Kidney tubule cell (primary cell): ENCODE measurements at places on chromosomes 1 and 21.

DNA sequence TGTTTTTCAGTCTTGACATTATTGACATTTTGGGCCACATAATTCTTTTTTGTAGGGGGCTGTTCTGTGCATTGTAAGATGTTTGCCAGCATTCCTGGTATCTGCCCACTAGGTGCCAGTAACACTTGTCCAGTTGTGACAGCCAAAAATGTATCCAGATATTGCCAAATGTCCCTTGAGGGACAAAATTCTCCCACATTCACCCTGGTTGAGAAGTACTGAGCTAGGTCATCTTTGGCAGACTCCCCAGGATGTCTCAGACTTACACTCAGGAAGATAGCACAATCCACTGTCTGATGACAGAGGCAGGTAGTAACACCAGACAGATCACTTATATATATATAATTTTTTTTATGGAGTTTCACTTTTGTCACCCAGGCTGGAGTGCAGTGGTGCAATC lies 5.9 kb downstream of the CD48 start:
- DNase-seq = no peak

GRCh38 chr1:206049293-206049692 lies 3.7 kb upstream of the RHEX start:
- DNase-seq = no peak

GRCh38 chr21:33518899-33519298 lies 23.0 kb downstream of the GART start:
- no peak for DNase-seq

GRCh38 chr21:23624281-23624680 lies 1983.0 kb downstream of the MRPL39 start:
- DNase-seq = no peak

GRCh38 chr1:67771749-67772148 lies 61.5 kb downstream of the GNG12 start:
- no peak for DNase-seq

DNA sequence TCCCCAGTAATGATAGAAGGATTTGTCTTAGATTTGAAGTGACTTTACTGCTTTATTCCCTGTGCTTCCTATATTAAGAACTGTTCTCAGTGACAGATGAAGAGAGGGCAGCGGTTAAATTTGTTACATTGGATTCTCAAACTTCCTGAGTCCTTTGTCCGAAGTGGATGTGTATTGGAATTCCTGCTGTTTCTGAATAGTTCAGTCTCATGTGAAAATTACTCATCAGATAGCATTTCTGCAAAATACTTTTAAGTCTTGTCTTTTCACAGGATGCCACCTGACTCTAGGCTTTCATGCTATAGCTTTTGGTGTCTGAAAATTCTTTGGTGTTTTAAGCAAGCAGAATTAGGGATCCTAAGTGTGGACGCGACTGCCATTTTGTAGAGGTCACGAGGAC lies 83.6 kb downstream of the PRDM2 start:
- DNase-seq = no peak

GRCh38 chr21:26490771-26491170 lies 82.3 kb downstream of the CYYR1 start:
- peak; percentile 38 for DNase-seq
